ENCODE measurements at places on chromosomes 1 and 21.

DNA sequence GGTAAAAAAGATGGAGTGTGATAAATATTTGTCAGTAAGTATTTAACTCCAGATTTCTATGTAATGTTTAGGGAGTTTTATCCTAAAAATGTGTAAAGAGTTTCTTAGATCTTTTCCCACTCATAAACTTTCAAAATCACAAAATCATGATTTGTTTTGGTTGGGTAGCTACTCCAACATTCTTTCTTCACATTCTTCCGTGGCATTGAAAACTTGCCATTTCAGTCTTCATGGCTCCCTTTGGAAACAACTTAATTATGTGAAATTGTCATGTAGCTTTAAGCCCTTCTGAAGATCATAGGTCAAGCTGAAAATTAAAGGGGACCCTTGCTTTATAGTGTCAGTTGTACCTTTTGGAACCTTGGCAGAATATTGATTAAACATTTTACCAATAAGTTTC lies 73.2 kb downstream of the ADGRL2 start:
- no peak for DNase-seq

DNA sequence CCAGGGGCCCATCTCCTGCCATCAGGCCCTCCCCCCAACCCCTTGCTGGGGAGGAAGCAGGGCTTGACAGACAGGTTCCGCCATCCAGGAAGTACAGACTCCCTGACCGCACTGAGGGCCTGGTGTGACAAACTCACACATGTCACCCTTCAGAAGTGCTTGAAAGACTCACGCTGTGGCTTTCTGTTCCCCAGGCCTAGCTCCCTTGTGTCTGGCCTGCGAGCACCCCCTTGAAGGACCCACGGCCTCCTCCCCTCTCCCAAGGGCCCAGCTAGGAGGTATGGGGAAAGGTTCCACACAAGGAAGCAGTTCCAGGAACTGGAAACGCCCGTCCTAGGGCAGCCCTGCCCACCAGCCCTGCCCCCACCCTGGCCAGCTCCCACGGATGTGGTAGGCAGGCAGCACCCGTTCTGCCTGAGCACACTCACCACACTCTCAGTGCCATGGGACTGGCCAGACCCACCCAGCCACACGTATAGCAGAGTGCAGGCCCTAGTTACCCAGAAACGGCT lies 26.7 kb downstream of the SLC2A1 start:
- DNase-seq = peak; percentile 88

DNA sequence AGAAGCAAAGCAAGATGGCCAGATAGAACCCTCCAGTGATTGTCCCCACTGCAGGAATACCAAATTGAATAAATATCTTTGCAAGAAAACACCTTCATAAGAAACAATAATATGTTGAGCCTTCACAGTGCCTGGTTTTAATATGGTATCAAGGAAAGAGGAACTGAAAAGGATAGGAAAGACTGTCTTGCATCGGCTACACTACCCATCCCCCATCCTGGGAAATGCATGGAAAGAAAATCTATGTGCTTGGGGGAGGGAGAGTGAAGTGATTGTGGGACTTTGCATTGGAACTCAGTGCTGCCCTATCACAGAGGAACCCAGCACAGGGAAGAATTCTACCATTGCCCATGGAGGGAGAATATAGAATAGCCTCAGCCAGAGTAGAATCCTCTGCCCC lies 28.6 kb upstream of the AK5 start:
- DNase-seq = no peak

- DNase-seq = no peak
Observed at GRCh38 chr21:28693476-28693875, 299.2 kb downstream of the LTN1 start.

DNA sequence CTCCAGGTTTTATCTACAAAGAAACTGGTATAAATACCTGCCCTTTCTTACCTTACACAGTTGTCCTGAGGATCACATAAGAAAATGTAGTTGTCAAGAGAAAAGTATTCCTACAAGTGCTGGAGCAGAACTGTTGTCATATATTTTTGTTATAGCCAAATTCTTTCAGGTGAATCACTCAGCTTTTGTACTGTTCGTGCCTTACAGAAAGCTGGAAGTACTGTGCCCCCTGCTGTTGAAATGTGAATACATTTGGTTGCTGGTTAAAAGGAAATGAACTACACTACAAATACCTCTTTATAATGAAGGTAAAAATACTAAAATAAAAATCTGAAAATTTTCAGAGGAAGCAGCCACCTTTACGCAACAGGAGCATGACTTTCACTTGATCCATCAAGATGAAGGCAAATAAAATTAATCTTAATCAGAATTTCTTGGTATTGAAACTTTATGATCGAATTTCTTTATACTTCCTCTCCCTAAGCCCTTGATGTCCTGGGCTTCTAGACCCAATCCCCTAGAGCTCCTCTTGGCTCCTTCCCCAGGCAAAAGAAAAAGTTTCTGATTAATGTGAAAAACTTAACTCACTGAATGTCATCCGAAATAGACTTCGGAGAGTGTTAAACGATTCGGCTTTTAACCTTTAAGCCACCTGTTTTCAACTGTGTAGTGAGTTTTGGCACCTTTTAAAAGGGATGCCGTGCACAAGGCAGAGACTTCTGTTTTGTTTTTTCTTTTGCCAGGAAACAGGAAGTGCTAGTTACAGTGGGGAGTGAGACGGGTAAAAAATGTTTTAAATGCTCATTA lies 12.5 kb downstream of the CHML start:
- DNase-seq = no peak

Data from activated T-cell treated with anti-CD3 and anti-CD28 coated beads, Interleukin-2, amount 50 U/mL, for 48 hours (primary cell).